Regular cardiac myocyte (primary cell): ENCODE measurements at places on chromosomes 6 and 20. TPM values are rescaled to one million over a fixed set of nuclear protein-coding genes. Genes with fewer than 3 reads are reported as not detected.

MCHR2 gene
- total RNA-seq = not detected in 2 replicates

BTNL2 gene
- not detected in 2 replicates for total RNA-seq

PRL gene
- not detected in 2 replicates for total RNA-seq

HLA-B gene
- total RNA-seq = 116 and 206 TPM in 2 replicates

PRDM13 gene
- total RNA-seq = not detected in 2 replicates

TREM1 gene
- total RNA-seq = 0.19 and 21.7 TPM in 2 replicates

OSER1 gene
- 48.2 and 49.7 TPM in 2 replicates for total RNA-seq

BMP2 gene
- 4.8 and 6.7 TPM in 2 replicates for total RNA-seq

DDR1 gene
- total RNA-seq = 12.1 and 46.8 TPM in 2 replicates

RBBP8NL gene
- not detected in 2 replicates for total RNA-seq

ADAM33 gene
- 1.2 and 1.7 TPM in 2 replicates for total RNA-seq

CSE1L gene
- 69.9 and 141 TPM in 2 replicates for total RNA-seq

LY86 gene
- total RNA-seq = not detected in 2 replicates

CD93 gene
- 2.8 and 3.1 TPM in 2 replicates for total RNA-seq

FOXC1 gene
- 2.3 and 2.8 TPM in 2 replicates for total RNA-seq

FAXC gene
- 0.77 and 1.4 TPM in 2 replicates for total RNA-seq

PLN gene
- 0.19 and 3.1 TPM in 2 replicates for total RNA-seq

NDRG3 gene
- total RNA-seq = 16.5 and 16.6 TPM in 2 replicates

TPBG gene
- 61.9 and 79.2 TPM in 2 replicates for total RNA-seq

TPD52L2 gene
- total RNA-seq = 137 and 175 TPM in 2 replicates

SRSF12 gene
- total RNA-seq = under 0.01 and 0.28 TPM in 2 replicates

CD24 gene
- 12.3 and 16.6 TPM in 2 replicates for total RNA-seq

LAMP5 gene
- total RNA-seq = 0.19 TPM in 1 of 2 replicates, not detected in the other

CST4 gene
- total RNA-seq = 0.77 and 1.7 TPM in 2 replicates

EGFL8 gene
- total RNA-seq = 0.58 and 1.4 TPM in 2 replicates

GSTA4 gene
- total RNA-seq = 25.1 and 46.5 TPM in 2 replicates

OGFRL1 gene
- total RNA-seq = 13.2 and 28.5 TPM in 2 replicates

ZBTB46 gene
- 4.8 and 14.6 TPM in 2 replicates for total RNA-seq

TREM2 gene
- total RNA-seq = not detected in 2 replicates

TEAD3 gene
- total RNA-seq = 5.4 and 6.9 TPM in 2 replicates

HMGCLL1 gene
- total RNA-seq = under 0.01 and 0.28 TPM in 2 replicates

RBPJL gene
- total RNA-seq = not detected in 2 replicates

ENPP3 gene
- under 0.01 TPM in 2 replicates for total RNA-seq

TNF gene
- total RNA-seq = not detected in 2 replicates

SLC22A23 gene
- total RNA-seq = 9.4 and 21.1 TPM in 2 replicates

TGM3 gene
- 0.19 and 0.28 TPM in 2 replicates for total RNA-seq
